ENCODE measurements at places on chromosomes 5 and 9. TPM values are rescaled to one million over a fixed set of nuclear protein-coding genes. Genes with fewer than 3 reads are reported as not detected.

- DNase-seq: no peak
Observed at GRCh38 chr5:91146230-91146629, 236.9 kb downstream of the ARRDC3 start.

DNA sequence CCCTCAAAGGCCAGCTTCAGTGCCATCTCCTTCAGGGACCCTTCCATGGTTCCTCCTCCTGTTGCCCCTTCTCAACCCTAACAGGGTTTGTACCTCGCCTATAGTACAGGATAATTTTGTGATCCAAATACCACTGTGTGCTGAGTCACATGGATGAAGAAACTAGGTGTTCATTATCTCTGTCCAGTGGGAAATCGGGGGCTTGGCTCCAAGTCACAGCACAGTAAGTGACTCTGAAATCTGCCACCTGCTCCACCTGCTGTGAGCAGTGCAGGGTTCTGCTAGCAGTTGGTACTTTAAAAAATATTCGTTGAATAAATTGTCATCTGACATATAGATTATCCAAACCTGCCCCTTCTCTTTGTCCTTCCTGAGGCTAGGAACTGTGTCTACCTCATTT is 123.2 kb upstream of the OTULINL start:
- no peak for DNase-seq

- no peak for DNase-seq
Observed at GRCh38 chr5:97888439-97888838, 705.4 kb upstream of the RIOK2 start.

CERT1 gene
- total RNA-seq: 44.2 TPM

GABRA1 gene
- total RNA-seq: not detected

- no peak for DNase-seq
Observed at GRCh38 chr5:72767289-72768010, 49.0 kb upstream of the TNPO1 start.

CDH12 gene
- total RNA-seq: not detected

DBH gene
- 12.0 TPM for total RNA-seq

Measured in vagina (tissue), 2 donors.